ENCODE measurements at places on chromosomes 6 and 20. TPM values are rescaled to one million over a fixed set of nuclear protein-coding genes. Genes with fewer than 3 reads are reported as not detected.

Gene HTR1B
- not detected for total RNA-seq

GRCh38 chr6:106783640-106784566 lies 154.5 kb downstream of the QRSL1 start:
- DNase-seq, result peak; percentile 88

Gene ZC2HC1B
- total RNA-seq, result not detected

Gene TCF15
- not detected for total RNA-seq

Gene SEL1L2
- total RNA-seq, result not detected

Gene ADGRG6
- 33.4 TPM for total RNA-seq

Gene WFDC5
- total RNA-seq, result not detected

DNA sequence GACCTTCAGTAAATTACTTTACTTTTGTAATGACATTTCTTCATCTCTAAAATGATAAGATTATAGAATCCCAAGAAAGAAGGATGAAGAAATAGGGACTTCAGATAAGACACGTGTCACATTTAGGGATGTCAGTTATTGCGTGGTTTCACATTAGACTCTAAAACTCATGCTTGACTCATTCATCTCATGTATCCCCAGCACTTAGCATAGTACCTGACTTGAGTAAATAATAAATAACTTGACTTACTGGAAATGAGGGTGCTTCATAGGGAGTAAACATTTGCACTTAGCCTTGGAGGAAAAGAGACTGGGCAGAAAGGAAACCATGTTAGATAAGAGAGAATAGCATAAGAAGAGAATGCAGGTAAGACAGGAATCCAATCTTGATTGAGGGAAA lies 37.2 kb downstream of the VTA1 start:
- DNase-seq, result no peak

DNA sequence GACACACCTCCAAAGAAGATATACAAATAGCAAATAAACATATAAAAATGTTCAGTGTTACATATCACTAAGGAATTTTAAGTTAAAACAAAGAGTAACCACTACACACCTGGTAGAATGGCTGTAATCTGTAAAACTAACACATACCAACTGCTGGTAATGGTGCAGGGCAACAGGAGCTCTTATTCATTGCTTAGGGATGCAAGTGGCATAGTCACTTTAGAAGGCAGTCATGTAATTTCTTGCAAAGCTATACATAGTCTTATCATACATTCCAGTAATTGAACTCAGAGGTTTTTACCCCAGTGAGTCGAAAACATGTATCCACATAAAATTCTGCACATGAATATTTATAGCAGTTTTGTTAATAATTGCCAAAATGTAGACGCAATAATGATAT lies 906.8 kb upstream of the CITED2 start:
- peak; percentile 7 for DNase-seq

Gene HRH3
- total RNA-seq, result not detected

Gene TTK
- 34.6 TPM for total RNA-seq

Gene TMEM74B
- total RNA-seq, result not detected

GRCh38 chr6:152356662-152357061 lies 280.5 kb downstream of the SYNE1 start:
- no peak for DNase-seq

DNA sequence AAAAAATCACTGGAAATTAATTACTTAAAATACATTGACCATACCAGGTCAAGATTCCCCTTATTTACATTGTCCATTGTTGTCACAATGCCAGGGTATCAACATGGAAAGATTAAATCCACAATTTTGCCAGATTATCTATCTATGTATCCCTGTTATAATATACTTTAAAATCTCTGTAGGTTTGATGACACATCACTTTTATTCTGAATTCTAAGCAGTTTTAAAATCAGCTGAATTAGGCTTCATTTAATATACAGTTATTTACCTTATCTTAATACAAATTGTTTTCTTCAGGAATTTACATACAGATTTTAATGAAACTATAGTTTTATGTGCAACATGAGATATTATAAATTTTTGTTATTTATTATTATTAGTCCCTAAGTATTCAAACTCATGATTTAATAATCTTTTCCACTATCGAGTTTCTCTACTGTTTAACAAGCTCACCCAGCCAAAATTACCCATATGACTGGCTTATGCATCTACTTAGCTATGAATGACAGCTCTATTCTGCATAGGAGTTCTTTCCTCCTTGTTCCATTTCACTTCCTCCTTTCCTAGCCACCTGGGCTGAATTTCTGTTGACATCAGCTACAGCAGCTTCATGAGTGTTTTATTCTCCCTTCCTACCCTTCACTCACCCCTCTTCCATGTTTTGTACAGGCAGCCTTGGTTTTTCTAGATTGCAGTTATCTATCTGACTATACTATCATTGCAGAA lies 654.2 kb upstream of the MAP3K7 start:
- no peak for DNase-seq

GRCh38 chr6:8170245-8170644 lies 67.9 kb upstream of the EEF1E1 start:
- no peak for DNase-seq

Gene LPA
- total RNA-seq, result not detected

GRCh38 chr6:158040051-158040803 lies 58.6 kb downstream of the SYNJ2 start:
- peak; percentile 95 for DNase-seq

DNA sequence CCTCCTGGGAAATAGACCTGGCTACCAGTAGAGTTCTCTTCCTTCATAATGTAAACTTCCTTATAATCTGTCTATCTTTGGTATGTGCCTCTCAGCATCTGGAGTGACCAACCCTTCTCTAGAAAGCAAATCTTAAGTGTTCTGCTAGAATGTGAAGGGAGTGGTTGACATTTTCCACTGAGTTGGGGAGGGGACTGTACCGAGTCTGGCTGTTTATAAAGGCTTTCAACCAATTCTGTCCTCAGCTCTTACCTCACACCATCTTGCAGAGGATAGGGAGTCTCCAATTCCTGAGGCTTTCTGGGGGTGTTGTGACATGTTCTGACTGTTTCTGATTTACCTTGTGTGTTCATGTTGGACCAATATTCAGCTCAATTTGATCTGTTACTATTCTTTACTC lies 39.6 kb downstream of the FAM217A start:
- DNase-seq, result no peak

Gene CEBPB
- 44.8 TPM for total RNA-seq

DNA sequence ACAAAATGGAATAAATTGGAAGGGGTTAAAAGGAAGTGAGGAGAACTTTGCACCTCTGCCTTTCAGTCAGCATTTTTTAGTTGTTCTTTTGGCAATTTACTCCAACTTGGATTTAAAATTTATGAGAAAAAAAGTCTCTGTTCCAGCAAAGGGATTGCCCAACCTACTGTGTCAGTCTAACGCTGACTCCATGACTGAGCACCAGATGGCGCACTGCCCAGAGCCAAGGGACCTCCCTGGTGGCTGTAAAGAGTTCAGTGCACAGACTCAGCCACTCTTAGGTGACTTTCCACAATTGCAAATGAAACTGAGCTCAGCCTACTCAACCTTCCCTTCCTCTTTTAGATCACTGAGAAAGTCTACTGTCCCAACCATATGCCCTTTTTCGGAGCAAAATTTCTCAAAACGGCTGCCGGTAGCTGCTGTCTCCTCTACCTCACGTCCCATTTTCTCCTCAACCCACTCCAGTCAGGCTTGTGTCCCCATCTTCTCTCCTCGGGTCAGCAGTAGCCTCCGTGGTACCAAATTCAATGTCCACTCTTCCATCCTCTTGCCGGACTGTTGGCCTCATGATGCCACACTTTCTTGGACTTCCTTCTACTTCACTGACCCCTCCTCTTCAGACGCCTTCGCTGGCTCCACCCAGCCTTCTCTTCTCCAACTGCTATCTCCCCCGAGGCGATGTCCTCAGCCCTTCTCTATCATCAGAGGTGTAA lies 38.7 kb downstream of the GSTA2 start:
- DNase-seq, result peak; percentile 71

Gene MYMX
- total RNA-seq, result not detected

GRCh38 chr20:59255256-59255655 lies 45.2 kb upstream of the EDN3 start:
- no peak for DNase-seq

All from Caki2 (cell line).